ENCODE measurements at places on chromosomes 1 and 21.

DNA sequence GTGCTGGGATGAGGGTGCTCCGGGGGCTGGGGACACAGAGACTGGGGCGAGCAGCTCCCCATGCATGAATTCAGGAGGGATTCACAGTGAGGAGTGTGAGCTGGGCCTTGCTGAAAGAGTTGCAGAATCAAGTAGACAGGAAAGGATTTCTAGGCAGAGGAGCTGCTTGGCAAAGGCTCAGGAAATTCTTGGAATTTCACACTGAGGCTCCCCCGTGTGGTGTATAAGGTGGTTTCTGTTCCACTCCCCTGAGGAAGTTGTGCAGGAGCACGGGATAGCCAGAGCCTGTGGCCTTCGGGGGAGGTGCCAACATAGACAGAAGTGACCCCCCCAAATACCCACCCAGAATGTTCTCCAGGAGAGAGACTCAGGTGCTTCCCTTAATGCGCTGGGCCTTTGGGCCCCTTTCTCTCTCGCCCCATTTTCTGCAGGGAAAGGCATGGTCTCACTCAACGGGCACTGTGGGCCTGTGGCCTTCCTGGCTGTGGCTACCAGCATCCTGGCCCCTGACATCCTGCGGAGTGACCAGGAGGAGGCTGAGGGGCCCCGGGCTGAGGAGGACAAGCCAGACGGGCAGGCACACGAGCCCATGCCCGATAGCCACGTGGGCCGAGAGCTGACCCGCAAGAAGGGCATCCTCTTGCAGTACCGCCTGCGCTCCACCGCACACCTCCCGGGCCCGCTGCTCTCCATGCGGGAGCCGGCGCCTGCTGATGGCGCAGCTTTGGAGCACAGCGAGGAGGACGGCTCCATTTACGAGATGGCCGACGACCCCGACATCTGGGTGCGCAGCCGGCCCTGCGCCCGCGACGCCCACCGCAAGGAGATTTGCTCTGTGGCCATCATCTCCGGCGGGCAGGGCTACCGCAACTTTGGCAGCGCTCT is 58.5 kb upstream of the ACTL8 start:
- DNase-seq: no peak

DNA sequence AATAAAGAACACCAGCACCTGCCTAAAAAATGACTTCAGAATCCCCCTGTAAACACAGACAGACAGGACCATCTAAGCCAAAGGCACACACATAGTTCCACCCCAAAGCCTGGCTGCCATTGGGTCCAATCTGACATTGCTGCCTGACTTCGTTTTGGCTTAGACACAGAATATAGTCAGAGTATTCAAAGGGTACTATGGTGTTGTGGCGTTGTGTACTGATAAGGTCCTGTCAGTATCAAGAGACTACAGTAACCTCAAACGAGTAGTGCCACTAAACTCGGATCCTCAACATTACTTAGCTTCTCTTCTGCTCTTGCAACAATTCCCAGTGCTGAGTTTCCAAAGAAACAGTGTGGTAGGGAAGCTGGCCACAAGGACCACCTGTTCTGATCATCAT is 169.3 kb upstream of the NR5A2 start:
- no peak for DNase-seq

DNA sequence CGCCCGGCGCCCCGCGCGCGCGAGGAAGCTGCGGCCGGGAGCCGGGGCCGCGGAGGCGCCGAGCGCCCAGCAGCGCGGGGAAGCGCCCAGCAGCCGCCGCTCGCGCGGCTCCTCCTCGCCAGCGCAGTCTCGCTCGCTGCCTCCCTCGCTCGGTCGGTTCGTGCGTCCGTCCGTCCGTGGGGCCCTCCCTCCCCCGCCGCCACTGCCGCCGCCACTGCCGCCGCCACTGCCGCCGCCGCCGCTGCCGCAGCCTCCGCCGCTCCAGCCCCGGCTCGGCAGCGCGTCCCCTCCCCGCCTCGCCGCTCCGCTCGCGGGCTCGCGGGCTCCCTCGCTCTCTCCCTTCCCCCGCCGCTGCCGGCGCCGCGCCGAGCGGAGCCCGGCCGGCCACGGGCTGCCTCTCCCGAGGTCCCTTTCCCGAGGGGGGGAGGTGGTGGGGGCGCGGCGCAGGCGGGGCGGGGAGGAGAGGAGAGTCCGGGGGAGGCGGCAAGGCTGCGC is at the start of gene KCND3:
Gene KCND3 (minus strand): TSS at position 138 of the 495 bp plus-strand sequence.
- no peak for DNase-seq

GRCh38 chr1:27548858-27549719 is 54.9 kb downstream of the AHDC1 start:
- no peak for DNase-seq

DNA sequence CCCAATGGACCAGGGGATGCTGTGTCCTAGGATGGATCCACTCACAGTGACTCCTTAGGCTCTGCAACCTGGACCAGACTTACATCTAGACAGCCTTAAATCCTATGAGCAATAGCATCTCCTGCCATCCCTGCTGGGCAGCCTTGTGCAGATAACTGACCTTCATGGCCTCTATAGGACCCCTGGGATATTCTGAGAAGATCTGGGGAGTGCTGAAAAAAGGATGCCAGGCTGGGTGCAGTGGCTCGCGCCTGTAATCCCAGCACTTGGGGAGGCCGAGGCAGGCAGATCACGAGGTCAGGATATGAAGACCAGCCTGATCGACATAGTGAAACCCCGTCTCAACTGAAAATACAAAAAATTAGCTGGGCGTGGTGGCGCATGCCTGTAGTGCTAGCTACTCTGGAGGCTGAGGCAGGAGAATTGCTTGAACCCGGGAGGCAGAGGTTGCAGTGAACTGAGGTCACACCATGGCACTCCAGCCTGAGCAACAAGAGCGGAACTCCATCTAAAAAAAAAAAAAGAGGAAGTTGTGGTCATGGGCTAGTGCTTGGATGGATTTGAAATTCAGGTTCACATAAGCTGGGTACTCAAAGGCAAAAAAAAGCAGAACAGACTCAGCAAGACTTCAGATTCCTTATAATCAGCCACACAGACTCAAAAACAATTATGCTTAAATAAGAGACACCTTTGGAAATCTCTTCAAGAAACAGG is 10.9 kb upstream of the SH2D1B start:
- no peak for DNase-seq

DNA sequence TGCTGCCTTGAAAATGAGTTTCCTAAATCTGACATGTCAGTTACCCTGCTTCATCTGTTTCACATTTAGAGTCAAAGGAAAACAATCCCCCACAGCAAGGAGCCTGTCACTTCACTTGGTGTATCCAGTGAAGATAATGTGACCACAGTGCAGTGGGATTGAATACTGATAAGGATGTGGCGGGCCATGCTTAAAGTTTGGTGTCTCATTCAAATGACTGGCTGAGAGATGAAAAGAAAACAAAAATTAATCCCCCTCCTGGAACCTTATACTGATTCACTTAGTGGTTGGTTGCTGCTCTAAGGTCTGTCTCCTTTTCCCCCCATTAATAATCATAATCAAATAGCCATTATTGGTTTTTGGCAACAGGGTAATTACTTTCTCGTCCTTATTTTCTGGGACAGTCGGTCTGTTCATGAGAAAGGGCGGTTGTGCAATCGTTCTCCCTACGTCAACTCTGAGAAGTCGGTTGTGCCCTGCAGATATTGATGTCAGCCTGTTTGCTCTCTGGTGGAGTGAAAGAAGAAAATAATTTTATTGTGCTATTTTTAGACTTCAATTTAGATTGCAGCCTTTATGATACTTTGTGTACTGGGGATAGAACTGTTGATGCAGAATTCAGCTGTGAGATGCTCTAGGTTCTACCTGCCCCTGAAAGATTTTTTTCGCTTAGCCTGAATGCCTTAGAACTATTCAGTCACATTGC is 360.2 kb downstream of the DISC1 start:
- DNase-seq: no peak

- DNase-seq: no peak
Observed at GRCh38 chr21:40047993-40048730, 180.9 kb downstream of the PCP4 start.

GRCh38 chr1:5432436-5432835 is 559.8 kb downstream of the NPHP4 start:
- DNase-seq: no peak

DNA sequence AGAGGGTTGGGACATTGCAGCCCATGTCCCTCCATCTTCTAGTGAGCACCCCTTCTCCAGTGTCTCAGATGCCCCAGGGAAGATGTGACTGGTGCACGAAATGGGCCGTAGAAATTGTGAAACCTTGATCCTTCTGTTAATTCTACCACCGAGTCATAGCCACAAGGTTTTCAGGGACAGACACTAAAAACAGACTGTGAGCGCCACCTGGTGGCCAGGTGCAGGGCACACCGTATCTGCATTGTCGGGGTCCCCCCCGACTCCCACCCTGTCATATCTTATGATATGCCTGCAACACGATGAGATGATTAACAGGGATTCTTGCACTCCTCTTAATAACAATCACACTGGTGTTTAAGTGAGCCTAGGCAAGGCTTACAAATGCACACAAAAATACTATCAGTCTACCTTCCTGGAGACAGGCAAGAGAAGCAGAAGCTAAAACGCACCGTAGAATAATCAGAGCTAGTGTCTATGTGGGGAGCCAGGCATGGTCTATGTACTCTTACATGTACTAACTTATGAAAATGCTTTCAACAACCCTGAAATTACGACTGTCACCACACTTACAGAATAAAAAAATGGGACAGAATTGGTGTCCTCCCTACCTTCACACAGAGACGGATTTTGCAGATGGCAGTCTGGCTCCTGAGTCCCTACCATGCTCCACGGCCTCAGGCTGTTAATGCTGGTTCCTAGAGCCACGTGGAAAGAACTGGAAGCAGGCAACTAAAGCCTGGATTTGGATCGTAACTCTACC is 57.9 kb downstream of the FHAD1 start:
- DNase-seq: no peak

- DNase-seq: no peak
Observed at GRCh38 chr1:156162430-156163037, 9.1 kb downstream of the SEMA4A start.

- no peak for DNase-seq
Observed at GRCh38 chr1:29482991-29483390, 246.7 kb downstream of the PTPRU start.

GRCh38 chr1:213697192-213697802 is 290.5 kb upstream of the PROX1 start:
- no peak for DNase-seq

- no peak for DNase-seq
Observed at GRCh38 chr1:166918956-166919316, 42.9 kb upstream of the TADA1 start.

DNA sequence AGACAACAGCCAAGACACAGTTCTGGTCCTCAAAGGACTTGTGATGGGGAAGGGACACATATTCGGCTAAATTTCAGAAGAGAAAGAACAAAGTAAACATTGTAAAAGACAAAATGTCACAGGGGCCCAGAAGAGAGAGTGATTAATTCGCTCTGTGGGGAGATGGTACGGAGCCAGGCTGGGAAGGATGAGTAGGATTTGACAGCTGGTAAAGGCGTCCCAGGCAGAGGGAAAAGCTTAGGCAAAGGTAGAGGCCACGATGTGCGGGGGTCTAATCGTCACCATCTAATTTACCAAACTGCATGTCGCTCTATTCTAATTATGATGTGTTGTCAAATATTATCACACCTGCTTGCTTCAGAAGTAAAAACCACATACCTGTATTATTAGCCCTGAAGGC is 17.3 kb upstream of the EFNA1 start:
- no peak for DNase-seq

DNA sequence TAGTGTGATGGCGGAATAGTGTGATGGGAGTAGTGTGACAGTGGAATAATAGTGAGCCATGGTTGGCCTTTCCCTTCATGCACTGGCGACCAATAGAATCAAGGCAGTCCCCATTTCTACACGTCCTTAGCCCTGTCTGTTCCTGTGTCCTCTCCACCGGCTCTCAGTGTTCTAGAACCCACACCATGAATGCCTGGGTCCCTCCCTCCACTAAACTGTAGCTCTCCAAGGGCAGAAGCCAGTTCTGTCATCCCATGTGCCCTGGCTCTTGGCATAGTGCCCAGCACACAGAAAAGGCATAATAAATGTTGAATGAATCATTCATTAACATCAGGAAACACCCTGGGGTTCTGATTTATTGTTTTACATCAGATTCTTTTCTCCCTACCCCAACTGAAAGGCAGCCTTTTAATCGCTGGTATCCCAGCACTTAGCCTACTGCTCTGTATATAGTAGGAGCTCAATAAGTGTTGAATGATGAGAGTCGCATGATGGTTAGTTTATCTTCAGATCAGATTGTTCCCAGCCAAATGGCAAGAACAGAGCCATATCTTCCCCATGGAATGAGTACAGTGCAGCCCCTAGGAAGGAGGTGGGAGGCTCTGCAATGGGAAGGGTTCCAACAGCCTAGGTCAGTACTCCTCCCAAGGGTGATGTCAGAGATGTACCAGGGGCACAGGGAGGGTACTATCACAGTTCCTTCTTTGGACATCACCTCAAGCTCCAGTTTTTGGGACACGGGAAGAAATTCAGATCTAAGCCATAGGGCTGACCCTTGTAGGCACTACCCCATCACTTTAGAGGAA is 325.7 kb downstream of the HHAT start:
- DNase-seq: no peak

- no peak for DNase-seq
Observed at GRCh38 chr1:86993269-86993985, 79.0 kb downstream of the HS2ST1 start.

DNA sequence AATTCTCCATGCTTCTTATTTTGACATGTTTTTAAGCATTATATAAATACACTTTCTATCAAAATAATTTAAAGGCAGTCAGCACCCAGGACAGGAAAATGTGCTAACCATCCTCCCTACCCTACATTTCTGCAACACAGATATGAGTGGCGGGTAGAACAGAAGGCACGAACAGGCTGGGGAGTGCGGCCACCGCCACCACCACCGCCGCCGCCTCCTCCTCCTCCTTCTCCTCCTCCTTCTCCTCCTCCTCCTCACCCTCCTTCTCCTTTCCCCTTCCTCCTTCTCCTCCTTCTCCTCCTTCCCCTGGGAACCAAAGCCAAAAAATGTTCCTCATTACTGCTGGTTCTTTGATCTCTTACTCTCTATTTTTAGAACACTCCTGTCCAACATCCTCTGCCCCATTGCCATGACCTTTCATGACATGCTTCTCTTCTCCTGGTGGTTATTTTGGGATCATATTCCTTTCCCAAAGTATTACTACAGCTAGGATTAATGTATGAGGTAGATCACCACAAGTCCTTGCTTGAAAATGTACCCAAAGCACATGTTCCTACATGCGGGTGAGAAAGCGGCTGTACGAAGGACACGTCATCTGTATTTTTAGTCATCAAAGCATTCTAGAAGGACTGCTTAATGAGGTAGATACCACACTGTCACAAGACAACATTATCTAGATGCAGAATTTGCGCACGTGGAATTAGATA is 24.5 kb upstream of the CCN1 start:
- DNase-seq: no peak
